ENCODE measurements at places on chromosomes 12 and 14.

DNA sequence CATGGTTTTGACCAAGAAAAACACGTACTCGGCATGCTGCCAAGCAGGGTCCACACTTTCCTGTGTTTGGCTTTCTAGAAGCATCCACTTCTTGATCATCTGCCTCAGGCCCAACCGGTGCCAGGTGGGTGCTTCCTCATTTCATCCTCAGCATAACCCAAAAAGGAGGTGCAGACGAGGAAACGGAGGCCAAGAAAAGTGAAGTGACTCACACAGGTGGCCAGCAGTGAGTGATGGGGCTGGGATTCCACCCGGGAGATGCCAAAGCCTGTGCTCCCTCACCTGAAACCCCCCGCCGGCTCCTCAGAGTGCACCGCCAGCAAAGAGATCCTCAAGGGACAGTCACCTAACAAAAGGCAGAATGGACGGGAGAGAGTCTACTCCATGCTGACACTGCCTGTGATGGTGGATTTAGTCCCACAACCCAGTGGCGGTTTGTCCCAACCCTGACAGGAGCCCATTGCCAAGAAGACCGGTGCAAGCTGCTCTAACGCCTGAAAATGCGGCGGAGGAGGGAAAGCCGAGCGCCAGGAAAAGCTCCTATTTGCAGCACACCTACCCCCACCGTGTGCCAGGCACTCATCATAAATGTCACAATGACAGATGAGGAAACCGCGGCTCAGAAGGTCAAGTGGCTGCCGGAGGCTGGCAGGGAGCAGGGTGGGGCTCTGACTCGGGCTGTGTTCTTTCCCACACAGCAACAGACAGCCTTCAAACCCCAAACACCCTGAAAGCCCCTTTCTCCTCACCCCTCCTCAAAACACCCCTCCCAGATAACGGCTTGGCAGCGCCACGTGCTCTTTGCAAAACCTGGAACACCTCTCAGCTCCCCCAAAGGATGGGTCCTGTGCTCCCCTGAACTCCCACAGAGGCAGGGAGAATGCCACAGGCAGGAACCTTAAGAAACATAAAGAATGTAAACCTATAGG, 18.8 kb downstream of the BCL11B start:
- peak; percentile 66 for DNase-seq

DNA sequence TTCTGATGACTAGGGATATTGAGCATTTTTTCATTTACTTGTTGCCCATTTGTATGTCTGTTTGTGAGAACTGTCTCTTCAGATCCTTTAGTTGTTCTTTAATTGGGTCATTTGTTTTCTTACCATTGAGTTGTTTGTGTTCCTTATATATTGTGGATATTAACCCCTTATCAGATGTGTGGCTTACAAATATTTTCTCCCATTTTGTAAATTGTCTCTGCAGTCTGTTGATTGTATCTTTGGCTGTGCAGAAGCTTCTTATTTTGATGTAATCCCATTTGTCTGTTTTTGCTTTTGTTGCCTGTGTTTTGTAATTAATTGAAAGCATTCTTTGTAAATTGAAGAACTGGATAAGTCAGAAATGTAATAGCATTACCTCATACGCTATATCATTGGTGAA, 459.1 kb upstream of the FOXG1 start:
- no peak for DNase-seq

DNA sequence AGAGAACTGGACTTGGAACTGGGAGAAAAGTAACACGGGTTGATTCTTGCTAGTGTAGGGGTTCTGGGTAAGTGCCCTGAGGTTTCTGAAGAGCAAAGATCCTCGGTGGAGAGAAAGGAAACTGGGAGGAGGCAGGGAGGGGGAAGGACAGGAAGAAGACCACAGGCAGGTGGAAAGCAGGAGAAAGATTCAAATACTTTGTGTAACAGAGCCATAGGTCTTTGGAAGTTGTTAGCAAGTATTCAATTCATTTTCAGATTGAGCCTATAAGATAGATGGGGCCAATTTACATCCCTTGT, 1.3 kb downstream of the PNP start:
- no peak for DNase-seq

GRCh38 chr12:113057565-113058485, 1.3 kb downstream of the DTX1 start:
- DNase-seq = no peak

- no peak for DNase-seq
These were observed 360.4 kb downstream of the PCNX1 start for GRCh38 chr14:71267691-71268090.

DNA sequence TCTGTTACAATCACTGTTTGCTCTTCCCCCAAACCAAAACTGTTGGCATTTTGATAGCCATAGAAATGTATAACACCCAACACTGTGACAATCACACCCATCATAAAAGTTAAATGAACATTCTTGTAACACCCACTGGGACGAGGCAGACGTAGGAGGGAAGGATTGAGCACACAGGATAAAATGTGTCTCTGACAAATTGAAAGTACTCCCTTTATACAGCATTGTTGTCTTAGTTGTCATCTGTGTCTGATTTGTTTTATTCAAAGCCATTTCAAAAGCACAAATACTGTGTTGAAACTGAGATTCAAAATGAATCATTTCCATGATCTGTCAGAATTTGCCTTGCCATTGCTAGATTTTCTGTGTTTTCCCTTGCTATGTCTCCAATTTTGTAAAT, 436.3 kb downstream of the TMTC2 start:
- no peak for DNase-seq

DNA sequence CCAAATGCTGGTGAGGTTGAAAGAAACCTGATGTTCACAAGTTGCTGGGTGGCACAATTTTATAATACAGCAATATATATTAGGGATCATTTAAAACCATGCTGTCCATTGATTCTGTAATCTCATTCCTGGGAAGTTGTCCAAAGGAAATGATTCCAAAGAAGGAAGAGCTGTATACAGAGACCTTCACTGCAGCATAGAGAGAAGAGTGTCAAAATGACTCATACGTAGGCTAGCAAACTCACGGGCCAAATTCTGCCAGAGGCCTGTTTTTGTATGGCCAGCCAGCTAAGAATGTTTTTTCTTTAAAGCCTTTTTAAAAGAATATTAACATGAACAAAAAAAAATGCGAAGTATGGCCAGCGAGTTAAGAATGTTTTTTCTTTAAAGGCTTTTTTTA, 69.2 kb upstream of the MED13L start:
- DNase-seq = no peak

DNA sequence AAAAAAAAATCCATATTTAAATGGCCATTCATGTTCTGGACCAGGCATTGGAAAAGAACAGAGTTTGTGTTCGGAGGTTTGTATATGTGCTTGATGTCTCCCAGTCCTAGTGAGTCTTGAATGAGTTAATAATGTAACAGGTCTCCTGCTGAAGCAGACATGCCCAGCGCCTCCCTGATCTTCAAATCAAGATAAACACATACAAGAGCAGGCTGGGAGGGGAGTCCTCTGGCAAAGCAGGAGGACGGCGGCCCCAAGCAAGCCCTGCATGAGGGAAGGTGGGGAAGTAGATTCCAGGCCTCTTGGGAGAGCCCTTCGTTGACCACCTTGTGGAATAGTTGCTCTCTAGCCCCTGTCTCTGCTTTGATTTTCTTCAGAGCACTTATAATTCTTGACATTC, 156.3 kb downstream of the ZFP36L1 start:
- no peak for DNase-seq

Measured in effector CD4-positive, alpha-beta T cell (primary cell).